ENCODE measurements at places on chromosomes 3 and 15.

DNA sequence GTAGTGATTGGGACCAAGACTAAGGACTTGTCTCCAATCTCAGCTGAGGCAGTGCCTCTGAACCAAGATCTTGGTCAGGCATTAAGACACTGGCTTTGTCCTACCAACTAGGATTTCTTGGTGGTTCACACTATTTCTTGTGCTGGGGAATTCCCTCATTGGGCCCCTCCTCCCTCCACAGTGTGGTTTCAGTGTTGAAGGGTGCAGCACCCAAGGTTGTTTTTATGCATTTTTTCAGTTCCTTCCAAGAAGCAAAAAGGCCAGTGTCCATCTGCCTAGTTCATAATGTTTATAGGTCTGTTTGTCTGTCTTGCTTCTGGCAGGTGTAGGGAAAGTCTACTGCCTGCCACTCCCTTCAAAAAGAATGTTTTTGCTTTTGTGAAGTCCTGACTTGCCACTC lies 10.6 kb upstream of the ITPKA start:
- peak; percentile 55 for DNase-seq

- DNase-seq = peak; percentile 57
Measured at GRCh38 chr15:73873889-73874511, 636 bp downstream of the TBC1D21 start.

DNA sequence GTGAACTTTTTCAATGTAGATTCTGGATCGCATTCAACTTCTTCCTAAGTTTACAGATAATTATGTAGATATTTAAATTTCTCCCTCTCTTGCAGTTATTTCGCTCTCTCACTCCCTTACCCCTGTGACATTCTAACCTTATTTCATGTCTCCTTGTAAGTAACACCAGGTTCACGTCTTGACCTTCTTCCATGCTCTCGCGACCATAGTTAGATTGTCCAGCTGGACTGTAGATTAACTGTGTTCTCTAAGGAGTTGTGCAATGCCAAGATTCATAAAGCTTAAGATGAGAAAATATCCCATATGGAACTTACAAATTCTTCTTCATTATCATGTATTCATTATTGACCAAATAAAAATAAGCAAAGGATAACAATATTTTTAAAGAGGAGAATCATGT lies 430.5 kb downstream of the GABRG3 start:
- DNase-seq = no peak

GRCh38 chr3:195208183-195208582 lies 62.8 kb downstream of the XXYLT1 start:
- no peak for DNase-seq

DNA sequence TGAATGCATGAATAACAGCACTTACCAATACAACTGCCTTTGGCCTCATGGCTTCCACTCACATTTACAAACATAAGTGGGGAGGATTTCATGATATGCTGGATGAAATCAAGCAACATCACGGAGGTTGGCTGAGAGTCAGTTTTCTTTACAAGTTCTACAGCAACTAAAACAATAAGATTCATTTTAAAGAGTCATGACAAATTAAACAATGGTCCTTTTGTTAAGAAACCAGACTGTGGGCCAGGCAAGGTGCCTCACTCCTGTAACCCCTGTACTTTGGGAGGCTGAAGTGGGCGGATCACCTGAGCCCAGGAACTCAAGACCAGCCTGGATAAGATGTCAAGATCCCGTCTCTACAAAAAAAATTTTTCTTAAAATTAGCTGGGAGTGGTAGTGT lies 12.4 kb downstream of the ATR start:
- no peak for DNase-seq

- DNase-seq = no peak
Measured at GRCh38 chr3:37762698-37763097, 99.0 kb upstream of the CTDSPL start.

DNA sequence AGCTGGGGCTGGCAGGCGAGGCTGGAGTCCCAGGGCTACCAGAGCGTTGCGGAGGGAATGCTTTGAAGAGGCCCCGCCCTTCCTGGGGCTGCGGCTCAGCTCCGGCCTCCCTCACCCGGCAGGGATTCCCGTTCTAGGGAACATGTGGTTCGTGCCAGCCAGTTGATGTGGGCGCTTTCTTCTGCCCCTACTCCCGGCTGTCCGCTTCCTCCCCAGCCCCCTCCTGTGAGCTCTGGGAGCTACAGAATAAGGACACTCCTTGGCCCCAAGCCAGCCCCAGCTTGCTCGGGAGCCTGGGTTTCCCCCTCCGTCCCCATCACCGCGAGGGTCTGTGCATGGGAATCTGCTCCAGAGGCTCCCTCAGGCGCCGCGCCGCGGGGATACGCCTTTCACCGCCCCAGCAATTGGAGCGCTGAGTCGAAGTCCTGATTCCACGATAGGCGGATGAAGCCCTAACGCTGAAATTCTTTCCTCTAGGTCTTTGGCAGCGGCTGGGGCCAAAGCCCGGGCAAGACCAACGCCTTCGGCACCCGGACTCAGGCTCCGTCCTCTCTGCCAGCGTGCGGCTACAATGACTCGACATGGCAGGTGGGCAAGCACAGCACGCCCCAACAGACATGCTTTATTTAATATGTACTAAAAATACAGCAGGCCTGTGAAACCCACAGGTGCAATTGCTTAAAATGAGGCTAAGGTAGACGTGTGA lies 69.5 kb downstream of the KLF15 start:
- no peak for DNase-seq

GRCh38 chr3:65878831-65879230 lies 159.9 kb downstream of the MAGI1 start:
- no peak for DNase-seq

DNA sequence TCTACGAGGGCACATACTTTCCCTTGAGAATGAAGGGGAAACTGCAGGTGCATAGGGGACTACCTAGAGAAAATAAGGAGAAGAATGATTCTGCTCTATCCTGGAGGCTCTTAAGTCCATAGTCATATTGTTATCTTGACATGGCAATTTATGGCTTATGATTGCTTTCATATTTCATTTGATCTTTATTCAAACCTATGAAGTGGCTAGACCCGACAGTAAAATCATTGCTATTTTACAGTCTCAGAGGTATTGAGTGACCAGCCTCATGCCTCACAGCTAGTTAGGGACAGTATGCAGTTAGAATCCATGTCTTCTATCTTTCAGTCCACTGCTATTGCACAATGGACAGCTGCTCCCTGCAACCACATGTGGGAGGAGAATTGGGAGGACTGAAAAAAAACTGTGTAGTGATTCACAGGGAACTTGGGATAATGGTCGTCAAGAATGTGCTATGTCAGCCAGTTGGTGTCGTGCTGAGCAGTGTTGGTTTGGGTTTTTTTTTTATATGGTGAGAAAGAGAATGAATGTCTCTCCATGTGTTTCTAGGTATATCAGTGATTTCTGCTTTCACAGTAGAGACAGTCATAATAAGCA lies 63.2 kb upstream of the SPPL2A start:
- DNase-seq = no peak

DNA sequence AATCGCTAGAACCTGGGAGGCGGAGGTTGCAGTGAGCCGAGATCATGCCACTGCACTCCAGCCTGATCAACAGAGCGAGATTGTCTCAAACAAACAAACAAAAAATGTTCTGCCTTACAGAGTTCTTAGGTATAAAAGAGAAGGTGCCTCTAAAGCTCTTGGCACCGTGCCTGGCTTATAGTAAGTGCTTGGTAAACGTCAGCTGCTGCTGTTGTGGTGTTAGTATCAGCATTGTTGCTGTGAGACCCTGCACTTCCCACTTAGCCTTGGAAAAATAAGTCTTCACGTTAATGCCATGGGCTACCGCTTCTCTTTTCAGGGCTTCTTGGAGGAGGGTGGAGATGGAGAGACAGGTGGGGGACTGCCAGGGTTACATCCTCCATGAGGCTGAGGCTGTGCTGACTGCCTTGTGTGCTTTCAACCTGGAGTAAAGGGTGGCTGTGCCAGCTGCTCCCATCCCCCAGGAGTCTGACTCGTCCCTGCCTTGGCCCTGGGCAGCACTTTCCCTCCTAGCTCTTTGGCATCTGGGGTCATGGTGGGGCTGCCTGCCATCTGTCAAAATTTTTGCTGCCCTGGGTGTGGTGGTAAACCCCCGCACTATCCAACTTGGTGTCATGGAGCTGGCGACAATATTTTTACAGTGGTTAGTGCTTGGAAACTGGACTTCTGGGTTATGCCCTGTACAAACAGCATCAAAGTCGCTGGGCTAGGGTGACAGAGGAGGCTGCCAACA lies 17.8 kb downstream of the FLNB start:
- DNase-seq = no peak

DNA sequence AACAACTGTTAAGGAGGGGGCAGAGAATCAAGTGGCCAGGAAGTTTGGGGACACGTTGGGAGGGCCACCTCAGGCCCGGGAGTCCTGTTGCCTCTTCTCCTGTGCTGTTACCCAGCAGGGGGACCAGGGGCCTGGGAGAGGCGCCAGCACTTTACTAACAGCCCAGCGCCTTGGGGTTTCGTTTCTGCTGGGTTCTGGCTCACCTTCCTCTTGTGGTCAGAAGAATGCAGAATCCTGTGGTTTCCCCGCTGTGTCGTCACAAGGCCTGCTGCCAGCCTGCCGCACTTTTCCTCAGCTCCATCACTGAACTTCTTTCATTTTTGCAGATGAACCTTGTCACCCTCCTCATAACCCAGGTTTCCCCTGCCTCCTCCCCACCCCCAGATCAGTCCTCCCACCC lies 67.7 kb downstream of the SLC30A4 start:
- peak; percentile 88 for DNase-seq

GRCh38 chr3:150922611-150923010 lies 17.4 kb upstream of the MINDY4B start:
- no peak for DNase-seq

DNA sequence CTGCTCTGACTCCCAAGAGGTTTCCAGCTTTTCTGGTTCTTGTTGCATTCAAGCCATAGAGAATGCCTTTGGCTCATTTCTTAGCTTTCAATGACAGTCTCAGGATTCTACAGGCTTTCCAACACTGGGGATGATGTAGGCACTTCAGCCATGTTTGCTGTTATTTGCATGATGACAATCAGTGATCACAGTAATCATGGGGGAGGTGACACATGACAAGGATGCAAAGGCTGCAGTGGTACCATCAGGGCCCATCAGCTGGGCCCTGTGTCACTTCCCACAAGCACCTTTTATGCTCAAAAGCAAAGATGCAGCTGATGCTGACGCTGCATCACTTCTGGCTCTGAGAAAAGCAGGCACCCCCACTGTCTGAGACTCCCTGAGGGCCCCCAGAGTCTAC lies 18.6 kb downstream of the EPHB1 start:
- DNase-seq = no peak

DNA sequence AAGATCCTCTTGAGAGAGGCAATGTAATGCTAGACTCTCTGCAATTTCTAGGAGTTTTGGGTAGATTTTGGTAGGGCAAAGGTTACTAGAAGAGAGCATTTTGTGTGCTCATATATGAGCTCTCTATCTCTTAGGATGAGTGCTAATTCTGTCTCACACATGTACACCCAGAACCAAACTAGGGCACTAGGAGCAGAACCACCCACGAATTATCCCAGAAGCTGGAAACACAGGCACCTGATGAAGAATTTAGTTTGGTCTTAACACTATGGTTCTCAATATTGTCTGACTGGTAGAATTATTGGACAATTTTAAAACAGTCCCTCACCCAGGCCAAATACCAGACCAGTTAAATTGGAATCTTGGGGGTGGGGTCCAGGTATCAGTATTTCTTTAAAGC lies 94.8 kb downstream of the PRICKLE2 start:
- DNase-seq = no peak

GRCh38 chr3:15820911-15821310 lies 23.1 kb upstream of the ANKRD28 start:
- DNase-seq = no peak

GRCh38 chr3:46542344-46542743 lies 23.8 kb downstream of the LRRC2 start:
- no peak for DNase-seq

- DNase-seq = no peak
Measured at GRCh38 chr15:85679231-85679630, 115.5 kb downstream of the KLHL25 start.

DNA sequence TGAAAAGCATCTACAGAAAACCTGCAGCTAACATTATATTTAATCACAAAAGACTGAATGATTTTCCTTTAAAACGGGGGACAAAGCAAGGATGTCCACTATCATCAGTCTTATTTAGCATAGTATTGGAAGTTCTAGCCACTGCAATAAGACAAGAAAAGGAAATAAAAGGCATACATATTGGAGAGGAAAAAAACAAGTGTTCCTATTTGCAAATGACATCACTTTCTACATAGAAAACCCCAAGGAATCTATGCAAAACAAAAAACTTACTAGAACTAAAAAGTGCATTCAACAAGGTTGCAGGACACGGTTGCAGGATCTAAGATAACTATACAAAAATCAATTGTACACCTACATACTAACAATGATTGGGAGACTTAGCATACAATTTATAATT lies 101.6 kb upstream of the MEF2A start:
- DNase-seq = no peak

- no peak for DNase-seq
Measured at GRCh38 chr3:79344876-79345871, 422.6 kb downstream of the ROBO1 start.

GRCh38 chr15:81244306-81244705 lies 47.6 kb downstream of the IL16 start:
- no peak for DNase-seq

DNA sequence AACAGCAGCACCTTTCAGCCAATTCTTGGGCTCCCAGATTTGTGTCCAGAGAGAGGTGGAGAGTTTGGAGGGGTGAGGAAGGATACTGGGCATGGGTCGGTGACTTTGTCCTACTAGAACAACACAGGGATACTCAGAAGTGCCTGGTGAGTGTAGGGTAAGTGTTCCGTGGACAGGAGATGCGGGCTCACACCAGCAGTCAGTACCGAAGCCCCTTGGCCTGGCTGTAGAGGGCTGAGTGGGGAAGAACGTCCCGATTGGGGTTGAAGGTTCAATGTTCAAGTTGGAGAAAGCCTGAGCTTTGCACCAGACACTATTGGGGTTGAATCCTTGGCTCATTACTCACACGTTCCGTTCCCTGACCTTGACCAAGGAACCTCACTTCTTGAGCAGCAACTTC lies 40.8 kb upstream of the SLC6A11 start:
- no peak for DNase-seq

DNA sequence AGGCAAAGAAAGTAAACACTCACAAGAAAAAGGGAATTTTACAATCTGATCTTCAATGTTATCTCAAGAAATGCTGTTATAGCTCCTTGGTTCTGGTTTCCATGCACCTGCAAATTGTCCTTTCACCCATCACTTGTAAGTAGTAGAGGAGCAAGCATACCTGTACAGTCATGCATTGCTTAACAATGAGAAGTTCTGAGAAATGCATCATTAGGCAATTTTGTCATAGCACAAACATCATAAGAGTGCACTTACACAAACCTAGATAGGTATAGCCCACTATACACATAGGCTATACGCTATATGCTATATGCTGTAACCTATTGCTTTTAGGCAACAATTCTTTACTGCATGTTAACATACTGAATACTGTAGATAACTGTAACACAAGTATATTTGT lies 672.3 kb downstream of the FHIT start:
- no peak for DNase-seq
